ENCODE measurements at places on chromosomes 7 and 10.

DNA sequence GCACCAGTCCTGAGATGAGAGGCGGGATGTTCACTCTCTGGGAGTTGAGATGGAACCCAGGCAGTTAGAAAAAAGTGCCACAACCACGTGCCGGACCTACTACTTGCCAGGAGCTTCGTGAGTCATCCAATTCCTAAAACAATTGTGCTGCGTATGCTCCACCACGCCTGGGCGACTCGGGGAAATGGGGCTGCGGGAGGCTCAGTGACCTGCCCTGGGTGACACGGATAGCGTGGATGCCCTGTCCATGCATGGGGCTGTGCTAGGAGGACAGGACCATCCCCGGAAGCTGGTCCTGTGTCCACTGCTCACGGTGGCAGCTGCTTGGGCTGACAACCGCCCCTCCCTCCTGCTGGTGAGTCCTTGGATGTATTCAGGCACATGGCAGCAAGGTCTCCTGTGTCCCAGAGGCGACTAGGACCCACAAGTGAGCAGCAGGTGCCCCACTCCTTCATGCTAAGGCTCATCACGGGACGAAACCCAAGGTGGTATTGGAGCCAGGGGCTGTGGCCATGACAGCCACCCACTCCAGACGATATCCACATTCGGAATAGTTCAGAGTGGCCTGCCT is 90.4 kb downstream of the BMS1 start:
- DNase-seq = no peak

DNA sequence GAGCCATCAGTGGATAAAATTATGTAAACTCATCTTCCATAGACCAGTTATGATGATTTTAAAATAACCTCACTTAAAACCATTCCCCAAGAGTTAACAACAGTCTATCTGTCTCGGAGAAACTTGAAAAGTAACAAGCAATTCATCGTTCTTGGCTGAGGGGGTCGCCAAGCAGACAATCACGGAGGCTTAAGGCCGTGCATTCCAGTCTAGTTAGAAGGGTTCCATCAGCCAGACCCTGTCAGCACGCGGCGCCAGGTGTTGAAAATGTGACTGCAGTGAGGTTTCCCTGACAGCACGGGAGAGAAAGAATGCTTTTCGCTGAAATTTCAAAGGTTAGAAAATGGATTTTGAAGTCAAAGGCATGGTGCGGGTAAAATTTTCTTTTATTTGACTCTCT is 1025.0 kb upstream of the CELF2 start:
- DNase-seq = no peak

GRCh38 chr7:20151708-20152456 is 65.3 kb downstream of the MACC1 start:
- no peak for DNase-seq

DNA sequence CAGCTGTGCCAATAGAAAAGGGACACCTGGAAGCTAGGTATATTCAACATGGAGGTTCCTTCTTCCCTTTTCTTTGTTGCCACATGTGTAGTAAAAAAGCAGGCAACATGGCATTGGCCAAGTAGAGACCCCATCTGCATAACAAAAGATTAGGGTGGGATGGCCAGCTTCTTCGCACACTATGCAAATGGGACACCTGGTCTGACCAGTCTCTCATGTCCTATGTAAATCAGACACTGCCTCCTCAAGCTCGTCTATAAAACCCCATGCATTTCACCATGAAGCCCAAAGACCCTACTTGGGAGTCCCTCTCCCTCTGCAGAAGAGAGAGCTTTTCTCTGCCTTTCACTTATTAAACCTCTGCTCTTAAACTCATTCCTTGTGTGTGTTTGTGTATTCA is 53.9 kb downstream of the MYL10 start:
- no peak for DNase-seq
